ENCODE measurements at places on chromosomes 1 and 21. TPM values are rescaled to one million over a fixed set of nuclear protein-coding genes. Genes with fewer than 3 reads are reported as not detected.

The CXADR gene
- 11.7 TPM for total RNA-seq

The IFI44L gene
- total RNA-seq = 1.9 TPM

The PAX7 gene
- total RNA-seq = not detected

The DCST1 gene
- total RNA-seq = 0.14 TPM

- no peak overlapping the region for H3K27ac ChIP-seq
- no peak for DNase-seq
- H3K36me3 ChIP-seq = no peaks in the 10 kb centered on the region
Measured at GRCh38 chr1:65146908-65147423, 1.0 kb upstream of the AK4 start.

GRCh38 chr1:237164406-237165352 is 122.7 kb downstream of the RYR2 start:
- no peak for DNase-seq
- no peak overlapping the region for H3K4me3 ChIP-seq
- H3K27me3 ChIP-seq = no peaks in the 10 kb centered on the region
- H3K36me3 ChIP-seq = no peaks in the 10 kb centered on the region

DNA sequence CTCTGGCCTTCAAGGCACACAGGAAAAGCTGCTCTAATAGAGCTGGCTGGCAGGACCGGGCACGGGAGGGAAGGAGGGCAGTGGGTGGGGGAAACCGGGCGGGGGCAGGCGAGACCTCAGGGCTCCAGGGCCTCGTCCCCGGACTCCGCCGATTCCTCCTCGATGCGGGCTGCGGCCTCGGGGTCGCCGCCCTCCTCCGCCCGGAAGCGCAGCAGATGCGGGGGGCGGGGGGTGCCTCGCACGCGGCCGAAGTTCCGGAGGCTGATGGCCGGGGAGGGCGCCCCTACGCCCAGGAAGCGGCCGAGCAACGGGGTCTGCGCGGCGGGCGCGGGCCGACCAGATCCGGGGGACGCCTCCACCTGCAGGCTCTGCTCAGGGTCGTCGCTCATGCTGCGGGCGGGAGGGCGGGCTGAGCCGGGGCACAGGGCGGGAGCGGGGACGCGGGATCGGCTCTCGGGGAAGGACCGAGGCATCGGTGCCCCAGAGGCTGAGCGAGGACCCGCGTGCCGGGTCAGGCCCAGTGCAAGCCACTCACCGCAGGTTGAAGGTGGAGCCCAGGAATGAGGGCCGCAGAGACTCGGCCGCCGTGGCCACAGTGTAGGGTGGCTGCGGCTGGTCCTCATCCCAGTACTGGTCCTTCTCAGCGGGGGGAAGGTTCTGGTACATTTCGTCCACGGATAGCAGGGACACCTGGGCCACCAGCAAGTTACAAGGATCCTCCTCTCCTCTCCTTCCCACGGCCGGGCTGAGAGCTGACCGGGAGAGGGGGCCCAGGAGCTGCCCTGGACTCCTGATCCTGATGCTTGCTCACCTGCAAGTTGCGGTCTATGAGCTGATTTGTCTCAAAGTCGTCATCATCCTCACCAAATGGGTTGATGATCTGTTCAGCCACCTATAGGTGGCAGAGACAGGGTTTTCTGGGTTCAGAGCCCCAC is 3.6 kb downstream of the BEST4 start:
- H3K36me3 ChIP-seq = no peaks in the 10 kb centered on the region
- H3K4me3 ChIP-seq = peak overlapping the region; percentile 31
- no peaks in the 10 kb centered on the region for H3K27me3 ChIP-seq
- DNase-seq = no peak
- H3K4me1 ChIP-seq = no peaks in the 10 kb centered on the region

GRCh38 chr1:232334811-232335210 is 295.1 kb downstream of the SIPA1L2 start:
- no peaks in the 10 kb centered on the region for H3K27me3 ChIP-seq
- no peaks in the 10 kb centered on the region for H3K36me3 ChIP-seq
- no peaks in the 10 kb centered on the region for H3K4me1 ChIP-seq
- DNase-seq = no peak
- no peak overlapping the region for H3K4me3 ChIP-seq

GRCh38 chr21:33070998-33071769 is 1.2 kb downstream of the OLIG1 start:
- H3K4me3 ChIP-seq = peak overlapping the region; percentile 26
- H3K36me3 ChIP-seq = no peaks in the 10 kb centered on the region
- peaks cover 55% of the 10 kb centered on the region for H3K27me3 ChIP-seq
- no peaks in the 10 kb centered on the region for H3K4me1 ChIP-seq

DNA sequence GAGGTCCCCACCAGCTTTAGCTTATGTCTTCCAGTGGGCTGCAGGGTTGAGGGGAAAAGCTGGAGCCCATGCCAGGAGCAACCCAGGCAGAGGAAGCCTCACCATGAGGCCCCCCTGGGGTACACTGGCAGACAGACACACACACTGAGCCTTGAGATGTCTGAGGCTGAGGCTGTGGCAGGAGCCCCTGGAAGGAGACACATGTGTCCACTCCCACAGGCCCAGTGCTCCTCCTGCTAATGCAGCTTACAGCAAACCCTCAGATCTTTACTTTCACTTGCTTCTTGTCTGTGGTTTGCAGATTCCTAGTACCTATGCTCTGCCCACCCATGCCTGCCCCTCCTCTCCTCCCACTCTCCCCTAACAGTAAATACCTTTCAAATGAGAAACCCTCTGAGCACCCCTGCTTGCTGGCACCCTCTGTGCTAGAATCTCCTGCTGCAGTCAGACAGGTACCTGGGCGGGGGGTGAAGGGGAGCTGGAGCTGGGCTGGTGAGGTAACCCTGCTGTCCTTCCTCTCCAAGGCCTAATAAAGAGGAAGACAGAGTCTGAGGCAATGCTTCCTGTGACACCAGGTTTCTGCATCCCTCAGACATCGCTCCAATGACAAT is 63.4 kb upstream of the NEK2 start:
- no peak for DNase-seq
- H3K27ac ChIP-seq = no peak overlapping the region
- H3K27me3 ChIP-seq = no peaks in the 10 kb centered on the region
- H3K4me1 ChIP-seq = no peaks in the 10 kb centered on the region
- H3K36me3 ChIP-seq = no peaks in the 10 kb centered on the region
